ENCODE measurements at places on chromosomes 3 and 15. TPM values are rescaled to one million over a fixed set of nuclear protein-coding genes. Genes with fewer than 3 reads are reported as not detected.

Gene PAK6
- total RNA-seq, result 20.7 TPM

Gene TEX9
- 1.9 TPM for total RNA-seq

Gene KBTBD13
- total RNA-seq, result not detected

Gene AQP9
- total RNA-seq, result not detected

Gene SCG5
- total RNA-seq, result 0.84 TPM

Gene RTP4
- total RNA-seq, result not detected

Gene SLC9A9
- not detected for total RNA-seq

Gene ACP3
- total RNA-seq, result 2.3 TPM

Gene DPPA2
- total RNA-seq, result not detected

Gene LMLN
- total RNA-seq, result 2.4 TPM
